ENCODE measurements at places on chromosomes 7 and 10.

GRCh38 chr7:110569486-110570205, 521.3 kb upstream of the LRRN3 start:
- DNase-seq: no peak

DNA sequence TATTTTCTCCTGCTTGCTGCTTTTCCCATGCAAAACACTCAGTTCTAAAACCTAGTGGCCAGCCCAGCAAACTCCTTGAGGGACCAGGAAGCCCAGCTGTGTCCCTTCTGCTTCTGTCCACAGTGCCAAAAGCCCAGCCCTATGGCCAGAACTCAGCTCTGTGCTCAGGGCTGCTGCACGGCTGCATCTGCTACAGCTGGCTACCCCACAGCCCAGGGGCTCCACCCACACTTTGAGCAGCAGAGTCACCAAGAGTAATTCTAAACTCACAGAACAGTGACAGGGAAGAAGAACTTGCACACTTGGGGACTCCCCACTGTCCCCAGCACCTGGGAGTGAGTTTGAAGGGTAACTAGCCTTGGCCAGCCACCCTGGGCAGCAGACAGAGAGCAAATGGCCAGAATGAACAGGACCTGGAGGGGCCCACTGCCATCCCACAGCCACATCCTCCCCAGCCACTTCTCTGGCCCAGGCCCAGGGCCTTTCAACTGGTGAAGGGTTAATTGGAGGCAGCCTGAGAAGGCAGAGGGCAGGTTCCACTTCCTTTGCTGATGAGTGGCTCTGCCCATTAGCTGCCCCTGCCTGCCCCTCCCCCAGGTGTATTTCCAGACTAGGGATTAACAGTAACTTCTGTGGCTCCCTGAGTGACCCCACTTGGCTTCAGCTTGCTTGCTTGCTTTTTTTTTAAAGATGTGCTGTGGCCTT, 28.1 kb upstream of the TRIM8 start:
- DNase-seq: no peak

DNA sequence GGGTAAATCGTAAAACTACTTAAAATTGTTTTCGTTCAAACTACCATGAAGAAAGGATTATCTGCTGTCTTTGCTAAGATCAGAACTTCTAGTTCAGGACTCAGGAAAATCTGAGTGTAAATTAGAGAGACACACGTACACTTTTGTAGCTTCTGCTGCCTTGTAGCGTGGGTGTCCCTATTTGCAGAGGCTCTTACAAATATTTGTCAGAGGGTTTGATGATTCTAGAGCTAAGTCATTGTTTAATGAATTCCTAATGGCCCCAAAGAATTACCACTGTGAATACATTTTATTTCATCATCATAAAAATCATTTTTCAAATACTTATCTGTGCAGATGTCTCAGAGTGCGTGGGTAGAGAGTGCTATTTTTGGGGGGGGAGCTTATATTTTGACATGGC, 314.9 kb downstream of the LRMDA start:
- DNase-seq: no peak

DNA sequence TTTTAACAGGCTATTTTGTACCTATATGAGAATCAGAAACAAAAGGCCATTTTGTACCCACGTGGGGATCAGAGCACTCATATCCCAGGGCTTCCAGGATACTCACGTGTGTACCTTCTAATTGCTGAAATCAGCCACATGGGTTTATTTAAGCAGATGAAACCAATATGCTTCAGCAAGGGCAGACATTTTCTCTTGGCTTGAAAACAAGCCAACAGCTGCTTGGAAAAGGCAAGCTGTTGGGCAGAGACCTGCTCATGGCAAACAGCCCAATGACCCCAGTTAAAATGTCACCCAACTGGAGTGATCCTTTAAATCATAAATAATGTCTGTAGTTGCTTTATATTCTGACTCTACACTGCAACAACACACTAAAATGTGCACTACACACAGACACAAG, 26.5 kb upstream of the TOMM7 start:
- no peak for DNase-seq

GRCh38 chr7:2775376-2775775, 68.7 kb downstream of the GNA12 start:
- DNase-seq: no peak

- DNase-seq: no peak
These were observed 57.6 kb downstream of the SNX10 start for GRCh38 chr7:26349005-26349915.

Data from vagina (tissue), 2 donors.